Fibroblast of villous mesenchyme (primary cell): ENCODE measurements at places on chromosomes 5 and 9. TPM values are rescaled to one million over a fixed set of nuclear protein-coding genes. Genes with fewer than 3 reads are reported as not detected.

The CD14 gene
- total RNA-seq = 0.97 and 2.2 TPM in 2 replicates

The QRFP gene
- total RNA-seq = not detected in 2 replicates

The REXO4 gene
- 10.0 and 12.5 TPM in 2 replicates for total RNA-seq

The MARCHF11 gene
- total RNA-seq = not detected in 2 replicates

The LCN9 gene
- total RNA-seq = not detected in 2 replicates
